ENCODE measurements at places on chromosomes 13 and 19. TPM values are rescaled to one million over a fixed set of nuclear protein-coding genes. Genes with fewer than 3 reads are reported as not detected.

- peak; percentile 30 for DNase-seq
Measured at GRCh38 chr19:23817519-23817918, 58.8 kb upstream of the ZNF681 start.

- DNase-seq: peak; percentile 68
Measured at GRCh38 chr19:532561-533363, 1.2 kb downstream of the CDC34 start.

- no peak for DNase-seq
Measured at GRCh38 chr19:48497728-48498594, 13.7 kb downstream of the LMTK3 start.

GRCh38 chr13:65855242-65855805 lies 1374.8 kb downstream of the PCDH9 start:
- DNase-seq: no peak

DNA sequence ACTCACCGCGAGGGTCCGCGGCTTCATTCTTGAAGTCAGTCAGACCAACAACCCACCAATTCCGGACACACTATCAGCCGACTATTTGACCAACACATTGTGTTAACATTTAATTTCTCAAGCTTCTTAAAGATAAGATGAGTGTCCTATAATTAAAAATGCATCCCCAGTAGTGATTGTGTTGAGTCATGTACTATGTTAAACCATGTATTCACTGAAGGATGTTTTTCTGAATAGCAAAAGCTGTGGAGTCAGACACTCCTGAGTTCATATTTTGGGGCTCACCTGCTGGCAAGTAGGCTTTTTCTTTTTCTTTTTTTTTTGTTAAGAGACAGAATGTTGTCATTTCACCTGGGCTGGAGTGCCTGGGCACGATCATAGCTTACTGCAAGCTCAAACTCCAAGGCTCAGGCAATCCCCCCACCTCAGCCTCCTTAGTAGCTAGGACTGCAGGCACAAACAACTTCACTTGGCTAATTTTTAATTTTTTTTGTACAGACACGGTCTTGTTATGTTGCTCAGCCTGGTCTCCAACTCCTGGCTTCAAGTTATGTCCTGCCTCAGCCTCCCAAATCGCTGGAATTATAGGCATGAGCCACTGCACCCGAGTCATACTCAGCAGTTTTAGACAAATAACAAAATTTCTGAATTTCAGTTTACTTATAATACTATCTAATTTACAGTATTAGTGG lies 606.9 kb downstream of the PCDH9 start:
- no peak for DNase-seq

DNA sequence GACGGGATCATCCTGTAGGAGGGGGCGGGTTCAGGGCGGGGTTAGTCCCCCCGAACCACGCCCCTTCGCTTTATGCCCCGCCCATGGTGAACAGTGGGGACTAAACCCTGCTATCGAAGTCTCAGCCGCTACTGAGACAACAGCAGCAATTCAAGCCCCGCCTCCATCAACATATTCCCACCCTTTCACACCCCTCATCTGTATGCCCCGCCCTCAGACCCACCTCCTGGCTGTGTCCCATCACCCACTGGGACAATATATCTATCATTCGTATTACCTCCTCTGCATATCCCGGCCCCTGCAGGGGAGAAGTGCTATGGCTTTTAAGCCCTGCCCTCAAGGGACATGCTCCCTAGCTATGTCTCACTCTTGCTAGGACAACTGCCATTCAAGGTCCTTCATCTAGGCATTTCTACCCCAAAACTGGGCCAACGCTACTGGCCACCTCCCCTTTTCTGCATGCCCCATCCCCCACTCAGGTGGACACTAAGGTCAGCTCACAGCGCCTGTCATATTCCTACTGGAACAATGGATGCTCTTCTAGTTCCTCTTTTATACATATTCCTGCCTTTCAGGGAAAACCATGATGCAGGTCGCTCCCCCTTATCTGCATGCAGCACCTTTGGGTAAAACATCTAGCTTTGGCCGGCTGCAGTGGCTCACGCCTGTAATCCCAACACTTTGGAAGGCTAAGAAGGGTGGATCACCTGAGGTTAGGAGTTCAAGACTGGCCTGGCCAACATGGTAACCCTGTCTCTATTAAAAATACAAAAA lies 11.9 kb downstream of the LRFN1 start:
- no peak for DNase-seq

GRCh38 chr13:26548205-26548765 lies 9.2 kb upstream of the WASF3 start:
- DNase-seq: no peak

- no peak for DNase-seq
Measured at GRCh38 chr19:42325896-42326771, 699 bp downstream of the MEGF8 start.

DNA sequence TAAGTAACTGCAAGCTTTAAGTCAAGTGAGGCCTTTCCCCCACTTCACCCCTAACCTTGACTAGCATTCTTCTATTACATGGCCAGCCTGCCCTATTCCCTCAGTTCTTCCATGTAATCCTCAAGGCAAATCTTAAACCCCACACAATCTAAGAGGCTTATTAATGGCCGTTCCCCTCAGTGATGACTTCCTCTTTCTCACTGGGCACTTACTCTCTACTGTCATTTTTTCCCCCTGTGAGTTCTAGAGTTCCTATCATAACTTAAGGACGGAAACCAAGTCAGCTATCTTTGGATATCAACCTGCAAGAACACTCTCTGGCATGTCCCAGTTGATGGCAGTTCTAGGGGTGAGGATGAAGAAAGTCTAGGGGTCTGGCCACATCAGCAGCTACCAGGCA lies 131.2 kb downstream of the DCLK1 start:
- DNase-seq: no peak

DNA sequence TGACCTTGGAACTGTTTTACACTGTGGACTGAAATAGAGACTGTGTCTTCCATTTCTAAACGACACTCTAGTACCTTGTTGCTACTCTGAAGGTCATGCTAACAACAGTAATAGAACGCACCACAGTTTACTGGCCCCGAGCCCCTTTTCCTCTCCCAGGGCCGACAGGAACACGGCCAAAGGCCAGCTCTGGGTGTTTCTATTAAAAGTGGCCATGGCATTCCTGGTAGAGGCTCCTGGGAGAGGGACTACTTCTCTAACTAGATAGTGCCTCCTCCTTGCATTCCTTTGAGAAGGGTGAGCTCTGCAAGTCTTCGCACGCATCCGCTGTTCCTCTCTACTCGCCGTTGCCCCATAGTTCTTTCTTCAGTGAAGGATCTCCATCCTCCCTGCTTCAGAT lies 18.7 kb upstream of the SIAH3 start:
- DNase-seq: no peak

DNA sequence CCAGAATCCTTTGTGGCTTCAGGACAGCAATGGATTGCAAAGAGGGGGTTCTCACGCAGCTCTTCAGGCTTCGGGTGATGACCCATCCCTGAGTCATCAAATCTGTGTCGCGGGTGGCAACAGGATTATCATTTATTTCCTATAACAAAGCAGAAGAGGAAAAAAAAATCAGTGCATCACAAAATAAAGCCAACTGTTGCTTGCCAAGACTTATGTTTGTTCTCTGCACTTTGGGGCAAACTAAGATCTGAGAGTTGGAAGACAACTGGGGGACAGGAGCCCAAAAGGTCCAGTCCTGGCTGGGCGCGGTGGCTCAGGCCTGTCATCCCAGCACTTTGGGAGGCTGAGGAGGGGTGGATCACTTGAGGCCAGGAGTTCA lies 6.4 kb downstream of the GNA15 start:
- no peak for DNase-seq

Gene MTUS2
- polyA plus RNA-seq: 1.1 TPM

Gene PSG1
- polyA plus RNA-seq: not detected

Gene VWA8
- 21.5 TPM for polyA plus RNA-seq

Measured in right renal cortex interstitium (tissue), 3 donors.